ENCODE measurements at places on chromosomes 3 and 15.

DNA sequence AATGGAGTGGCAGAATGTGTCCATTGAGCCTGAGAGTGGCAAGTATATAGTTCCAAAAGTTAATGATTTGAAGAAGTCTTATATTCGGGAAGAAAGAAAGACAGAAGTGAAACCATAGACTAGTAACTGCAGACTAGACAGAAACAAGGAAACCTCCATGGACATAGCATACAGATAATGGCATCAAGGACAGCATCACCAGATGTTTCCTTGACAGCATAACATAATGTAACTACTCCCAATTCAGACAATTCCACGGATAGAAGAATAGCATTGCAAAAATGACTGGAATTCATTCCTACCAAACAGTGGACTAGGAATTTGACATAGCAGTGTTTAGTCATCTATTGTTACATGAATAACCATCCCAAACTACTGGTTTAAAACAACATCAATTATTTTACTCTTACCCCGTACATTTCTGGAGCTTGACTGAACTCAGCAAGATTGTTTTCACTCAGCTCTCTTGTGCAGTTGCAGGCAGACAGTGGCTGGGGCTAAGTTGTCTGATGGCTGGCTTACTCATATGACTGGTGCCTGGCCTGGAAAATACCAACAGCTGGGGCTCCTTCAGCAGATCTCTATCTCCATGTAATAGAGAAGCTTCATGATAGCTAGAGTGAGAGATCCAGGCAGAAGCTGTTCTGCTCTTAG is 109.7 kb upstream of the GADL1 start:
- DNase-seq, result no peak

GRCh38 chr3:114499976-114500375 is 206.1 kb downstream of the TIGIT start:
- no peak for DNase-seq

DNA sequence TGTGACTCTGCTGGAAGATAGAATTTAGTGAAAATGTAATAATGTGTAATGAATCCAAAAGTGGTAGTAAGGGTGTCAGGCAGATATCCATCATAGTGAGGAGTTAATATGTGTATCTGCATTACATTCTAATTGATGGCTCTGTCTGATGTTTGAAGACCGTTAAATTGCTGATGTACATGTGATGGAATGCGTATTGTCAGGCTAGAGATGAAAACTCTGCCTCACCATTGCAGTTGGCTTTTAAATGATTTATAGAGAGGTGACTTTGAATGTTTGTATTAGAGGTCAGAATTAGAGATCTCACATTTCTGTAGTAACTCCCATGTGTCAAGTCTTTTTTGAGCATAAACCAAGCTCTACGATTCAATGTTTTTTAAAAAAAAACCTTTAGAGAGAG is 234.6 kb downstream of the NAALADL2 start:
- no peak for DNase-seq

- DNase-seq, result no peak
Observed at GRCh38 chr15:83699028-83699427, 45.1 kb downstream of the ADAMTSL3 start.

DNA sequence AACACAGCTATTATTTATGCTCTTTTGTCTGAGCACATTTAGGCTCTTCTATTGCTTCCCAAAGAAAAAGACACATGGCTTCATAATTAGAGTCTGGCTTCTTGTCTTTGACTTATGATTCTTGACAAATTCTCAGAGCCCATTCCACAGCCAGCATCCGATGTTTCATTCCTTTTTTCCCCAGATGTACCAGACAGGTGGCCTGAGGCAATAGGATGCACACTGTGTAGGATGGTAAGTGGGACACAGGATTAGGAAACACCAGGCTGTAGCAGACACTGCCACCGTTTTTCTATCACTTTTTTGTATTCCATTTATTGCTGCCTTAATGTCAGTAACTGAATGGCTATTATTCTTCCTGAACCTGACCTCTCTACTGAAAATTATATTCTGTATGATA is 188.9 kb upstream of the CDIN1 start:
- no peak for DNase-seq

DNA sequence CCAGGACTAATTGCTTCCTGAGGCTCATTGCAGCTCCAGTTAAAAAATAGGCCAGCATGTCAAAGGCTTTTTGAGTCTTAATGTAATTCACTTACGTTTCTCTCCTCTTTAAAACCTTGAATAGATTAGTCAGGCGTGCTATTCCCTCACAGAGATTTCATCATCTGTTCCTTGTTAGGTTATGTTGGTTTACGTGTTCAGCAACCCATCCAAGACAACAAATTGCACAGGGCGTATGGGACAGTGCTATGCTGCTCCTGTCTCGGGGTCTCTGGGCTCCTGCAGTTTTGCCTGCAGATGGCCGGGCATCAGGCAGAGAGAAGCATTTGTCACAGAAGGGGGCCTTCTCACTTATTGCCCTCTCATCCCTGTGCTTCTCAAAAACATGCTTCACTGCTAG is 117.1 kb downstream of the CHDH start:
- no peak for DNase-seq

GRCh38 chr15:74411686-74412085 is 22.1 kb downstream of the SEMA7A start:
- DNase-seq, result no peak

- no peak for DNase-seq
Observed at GRCh38 chr3:36600404-36600803, 163.9 kb downstream of the DCLK3 start.

GRCh38 chr15:34374816-34375215 is 7.8 kb upstream of the LPCAT4 start:
- DNase-seq, result no peak

- DNase-seq, result no peak
Observed at GRCh38 chr3:24437326-24437725, 57.3 kb downstream of the THRB start.

DNA sequence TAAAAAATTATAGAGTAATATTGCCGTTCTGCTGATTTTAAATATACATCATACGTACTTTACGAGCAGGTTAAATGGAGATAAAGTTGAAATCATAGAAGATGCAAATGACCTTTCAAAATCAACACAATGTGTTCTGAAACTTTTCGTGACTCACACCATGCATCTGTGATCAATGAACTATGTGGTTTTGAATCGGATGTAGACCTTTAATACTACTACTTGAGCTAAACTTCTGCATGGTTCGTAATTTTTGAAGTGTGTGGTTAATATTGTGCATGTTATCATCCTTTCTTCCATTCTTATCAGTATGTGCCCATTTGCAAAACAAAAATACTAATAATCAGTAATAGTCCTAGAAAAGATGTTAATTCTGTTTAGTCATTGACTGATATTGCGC is 58.9 kb downstream of the GASK1A start:
- no peak for DNase-seq

GRCh38 chr15:63712828-63713520 is 115.8 kb downstream of the FBXL22 start:
- DNase-seq, result no peak

DNA sequence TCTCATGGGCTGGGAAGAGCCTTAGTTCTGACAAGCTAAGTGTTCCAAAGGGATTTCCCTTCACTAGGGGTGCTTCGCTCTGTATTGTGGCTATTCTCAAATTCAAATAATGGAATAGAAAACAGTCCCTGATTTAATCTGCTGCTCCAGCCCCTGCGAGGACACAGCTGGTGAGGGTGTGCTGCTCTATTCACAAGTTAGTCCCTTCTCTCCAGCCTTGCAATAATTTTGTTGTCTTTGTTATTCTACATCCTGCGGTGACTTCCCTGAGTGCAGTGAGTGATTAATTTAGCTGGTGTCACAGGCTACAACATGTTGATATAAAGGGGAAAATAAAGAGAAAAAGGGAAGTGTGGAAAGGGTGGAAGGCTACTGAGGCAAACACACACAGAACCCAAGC is 180.5 kb upstream of the VEPH1 start:
- DNase-seq, result no peak

- DNase-seq, result no peak
Observed at GRCh38 chr3:13500133-13500885, 20.2 kb downstream of the HDAC11 start.

DNA sequence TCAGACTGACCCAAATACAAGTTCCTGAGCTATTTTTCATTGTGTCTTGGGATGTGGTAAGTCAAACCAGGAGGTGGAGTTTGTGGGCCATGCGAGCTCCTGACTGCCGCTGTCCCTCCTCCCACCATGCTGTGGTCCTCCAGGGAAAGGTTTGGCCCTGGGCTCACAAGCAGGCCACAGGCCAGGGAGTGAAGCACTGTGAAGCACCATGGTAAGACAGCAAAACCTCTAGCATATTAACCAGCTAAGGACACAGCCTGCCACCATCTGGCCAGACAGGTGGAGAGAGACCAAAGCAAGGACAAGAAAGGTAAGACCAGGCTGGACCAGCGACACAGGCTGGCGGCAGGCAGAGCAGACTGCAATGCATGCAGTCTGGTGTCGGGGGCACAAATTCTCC is 15.3 kb downstream of the RAB43 start:
- no peak for DNase-seq

- no peak for DNase-seq
Observed at GRCh38 chr3:32531010-32531647, 28.5 kb upstream of the CMTM6 start.

DNA sequence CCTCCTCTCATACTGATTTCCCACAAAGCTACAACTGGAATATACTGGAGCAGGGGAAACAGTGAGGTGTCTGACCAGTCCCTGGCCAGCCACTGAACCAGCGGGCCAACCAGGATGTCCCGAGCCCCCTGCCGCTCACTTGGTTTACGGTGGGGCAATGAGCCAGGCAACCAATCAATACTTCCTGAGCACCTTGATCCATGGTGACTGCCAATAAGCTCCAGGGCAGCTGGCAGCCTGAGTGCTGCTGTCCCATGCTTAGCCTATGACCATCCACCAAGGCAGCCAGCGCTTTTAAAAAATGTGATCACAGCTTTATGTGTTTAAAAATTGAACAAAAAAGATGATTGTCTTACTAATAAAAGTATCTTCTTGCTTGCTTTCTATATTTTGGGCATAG is 4.2 kb downstream of the SCN10A start:
- no peak for DNase-seq

DNA sequence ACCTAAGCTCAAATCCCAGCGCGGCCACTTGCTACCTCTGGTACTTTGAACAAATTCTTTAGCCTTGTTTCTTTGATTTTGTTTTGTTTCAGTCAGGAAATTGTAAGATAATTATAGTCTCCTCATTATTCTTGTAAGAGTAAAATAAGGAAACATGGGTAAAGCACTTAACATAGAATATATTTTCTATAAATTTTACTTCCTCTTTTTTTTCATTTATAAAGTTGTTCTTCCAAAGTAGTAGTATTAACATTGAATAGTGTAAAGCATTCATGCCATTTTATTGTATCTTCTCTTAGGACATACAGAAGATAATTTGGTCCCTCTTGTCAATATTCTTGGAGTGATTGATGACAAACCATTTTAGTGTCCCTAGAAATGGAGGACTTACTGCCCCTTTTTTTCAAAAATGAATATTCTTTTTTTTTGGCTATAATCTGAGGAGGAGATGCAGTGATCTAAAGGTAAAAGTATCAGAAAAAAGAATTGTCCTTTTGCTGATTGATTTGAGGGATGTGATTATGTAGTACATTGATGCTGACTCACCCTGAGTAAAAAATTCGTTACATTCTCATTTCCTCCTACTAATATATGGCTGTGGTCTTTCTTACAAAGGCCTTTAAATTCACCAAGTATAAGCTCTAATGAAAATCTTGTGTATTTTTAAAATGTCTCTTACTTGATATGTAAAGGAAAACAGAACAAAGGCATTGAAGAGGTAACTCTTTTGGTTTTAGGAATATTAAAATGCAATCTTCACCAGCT is 51.0 kb downstream of the ALCAM start:
- DNase-seq, result no peak

DNA sequence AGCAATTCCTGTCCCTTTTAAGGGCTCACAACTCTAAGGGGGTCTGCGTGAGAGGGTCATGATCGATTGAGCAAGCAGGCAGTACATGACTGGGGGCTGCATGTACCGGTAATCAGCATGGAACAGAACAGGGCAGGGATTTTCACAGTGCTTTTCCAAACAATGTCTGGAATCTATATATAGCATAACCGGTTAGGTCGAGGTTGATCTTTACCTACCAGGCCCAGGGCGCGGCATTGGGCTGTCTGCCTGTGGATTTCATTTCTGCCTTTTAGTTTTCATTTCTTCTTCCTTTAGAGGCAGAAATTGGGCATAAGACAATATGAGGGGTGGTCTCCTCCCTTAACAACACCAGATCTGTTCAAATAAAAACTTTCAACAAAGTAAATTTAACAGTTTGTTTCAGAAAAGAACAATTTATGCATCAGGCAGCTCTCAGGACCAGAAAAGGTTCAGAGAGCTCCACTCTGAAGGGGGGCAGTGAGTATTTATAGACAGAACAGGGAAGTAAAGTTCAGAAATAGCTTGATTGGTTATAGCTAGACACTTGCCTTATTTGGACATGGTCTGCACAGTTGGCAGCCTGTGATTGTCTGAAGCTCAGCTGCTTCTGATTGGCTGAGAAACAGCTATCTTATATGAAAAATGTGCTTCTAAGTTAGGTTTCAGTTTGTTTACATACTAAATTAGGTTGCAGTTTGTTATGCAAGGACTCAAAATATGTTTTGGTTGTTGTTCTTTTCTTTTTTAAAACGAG is 17.2 kb upstream of the B4GALT4 start:
- no peak for DNase-seq

DNA sequence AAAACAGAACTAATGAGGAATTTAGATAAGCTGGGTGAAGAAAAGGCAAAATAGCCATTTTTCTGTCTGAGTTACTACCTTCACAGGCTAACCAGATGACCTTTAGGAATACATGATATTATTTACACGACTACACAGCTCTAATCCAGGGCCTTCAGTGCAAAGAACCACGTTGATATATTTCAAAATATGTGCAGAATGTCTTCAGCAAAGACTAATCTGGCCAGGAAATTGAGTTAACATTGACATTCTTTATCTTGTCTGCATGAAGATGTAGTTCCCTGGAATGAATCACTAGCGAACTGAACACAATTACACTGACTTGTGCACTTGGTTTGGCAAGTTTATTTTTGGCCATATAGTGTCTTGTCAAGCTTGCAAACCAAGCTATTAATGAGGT is 41.5 kb downstream of the PDHB start:
- DNase-seq, result no peak

- no peak for DNase-seq
Observed at GRCh38 chr3:150519026-150519425, 27.3 kb downstream of the SERP1 start.

DNA sequence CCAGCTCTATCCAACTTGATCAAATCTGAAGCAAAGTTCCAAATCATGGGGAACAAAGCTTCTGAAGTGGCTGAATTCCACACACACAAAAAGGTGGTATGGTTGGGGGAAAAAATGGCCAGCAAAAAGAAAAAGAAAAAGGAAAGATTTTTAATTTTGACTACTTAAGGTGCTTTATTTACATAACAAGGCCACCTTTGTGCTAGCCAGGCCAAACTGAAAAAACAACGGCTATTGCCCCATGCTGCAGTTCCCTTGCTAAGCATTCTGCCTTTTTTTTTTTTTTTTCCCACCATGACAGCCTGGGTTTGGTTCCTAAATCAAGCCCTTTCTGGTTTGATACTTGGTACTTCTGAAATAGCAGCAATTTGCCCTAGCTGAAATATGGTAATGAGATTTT is 66.5 kb upstream of the DAZL start:
- DNase-seq, result no peak

GRCh38 chr3:61464518-61465140 is 96.7 kb upstream of the PTPRG start:
- no peak for DNase-seq

Measured in liver (tissue), 10 donors.